ENCODE measurements at places on chromosomes 5 and 9.

- DNase-seq = no peak
Observed at GRCh38 chr5:17196697-17197096, 20.7 kb upstream of the BASP1 start.

DNA sequence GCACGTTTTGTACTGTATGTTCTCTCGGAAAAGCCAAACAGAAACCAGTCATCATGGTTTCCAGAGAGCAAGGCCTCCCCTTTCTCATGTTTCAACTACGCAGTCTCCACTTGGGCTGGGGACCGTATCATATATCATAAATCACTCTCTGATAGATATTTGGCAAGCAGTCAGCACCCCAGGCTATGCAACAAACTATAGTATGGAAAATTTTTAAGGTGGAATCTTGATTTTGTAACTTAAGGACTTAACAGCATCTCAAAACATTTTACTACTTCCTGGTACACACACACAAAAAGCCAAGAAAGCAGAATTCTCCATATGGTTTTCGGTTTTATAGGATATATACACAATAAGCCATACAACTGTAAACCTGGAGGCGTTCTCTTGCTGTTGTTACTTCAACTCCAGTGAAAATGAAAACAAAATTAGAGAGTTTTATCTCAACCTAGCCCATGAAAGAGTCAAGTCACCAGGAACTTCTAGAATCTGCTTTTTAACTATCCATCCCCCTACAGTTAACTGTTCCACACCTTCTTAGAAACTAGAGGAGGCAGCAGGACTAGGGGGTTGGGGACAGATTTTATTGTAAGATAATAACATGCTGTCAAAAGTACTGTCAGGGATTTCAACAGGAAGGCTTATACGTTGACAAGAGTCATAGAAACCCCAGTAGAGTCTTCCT is 283.4 kb downstream of the NFIB start:
- no peak for DNase-seq

GRCh38 chr9:122609804-122610203 is 4.7 kb upstream of the OR1Q1 start:
- no peak for DNase-seq

- DNase-seq = no peak
Observed at GRCh38 chr9:87644659-87645058, 81.3 kb upstream of the CTSL start.

DNA sequence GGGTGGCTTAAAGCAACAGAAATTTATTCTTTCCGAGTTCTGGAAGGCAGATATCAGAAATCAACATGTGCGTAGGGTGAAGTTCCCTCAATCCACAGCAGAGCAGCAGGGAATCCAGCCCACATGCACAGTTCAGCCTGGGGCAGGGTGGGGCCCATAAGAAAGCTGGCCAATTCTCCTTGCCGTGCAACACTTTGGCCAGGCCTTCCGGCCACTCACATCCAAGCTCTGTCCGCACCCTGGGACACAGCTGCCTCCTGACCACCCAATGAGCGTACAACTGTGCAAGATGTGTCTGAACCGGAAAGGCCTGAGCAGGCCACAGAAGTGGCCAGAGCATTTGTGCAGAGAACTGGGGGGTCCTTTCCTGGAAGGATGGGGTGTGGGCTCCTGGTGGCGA is 274.9 kb downstream of the GADD45G start:
- no peak for DNase-seq

GRCh38 chr9:132309056-132309455 is 45.7 kb downstream of the SETX start:
- DNase-seq = no peak

DNA sequence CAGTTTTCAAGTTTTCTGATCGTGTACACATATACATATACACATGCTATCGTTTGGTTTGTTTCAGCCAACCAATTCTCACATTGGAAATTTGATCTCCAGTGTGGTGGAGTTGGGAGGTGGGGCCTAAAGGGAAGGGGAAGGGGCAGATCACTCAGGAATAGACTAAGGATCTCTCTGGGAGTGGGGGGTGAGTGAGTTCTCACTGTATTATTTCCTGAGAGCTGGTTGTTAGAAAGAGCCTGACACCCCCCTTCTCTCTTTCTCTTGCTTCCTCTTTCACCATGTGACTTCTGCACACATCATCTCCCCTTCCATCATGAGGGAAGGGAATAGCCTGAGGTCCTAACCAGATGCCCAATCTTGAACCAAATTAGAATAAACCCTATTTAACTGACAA is 551.7 kb downstream of the MAT2B start:
- no peak for DNase-seq

- no peak for DNase-seq
Observed at GRCh38 chr9:93898026-93898425, 57.1 kb downstream of the BARX1 start.

- DNase-seq = no peak
Observed at GRCh38 chr5:153816870-153817269, 221.8 kb downstream of the FAM114A2 start.

DNA sequence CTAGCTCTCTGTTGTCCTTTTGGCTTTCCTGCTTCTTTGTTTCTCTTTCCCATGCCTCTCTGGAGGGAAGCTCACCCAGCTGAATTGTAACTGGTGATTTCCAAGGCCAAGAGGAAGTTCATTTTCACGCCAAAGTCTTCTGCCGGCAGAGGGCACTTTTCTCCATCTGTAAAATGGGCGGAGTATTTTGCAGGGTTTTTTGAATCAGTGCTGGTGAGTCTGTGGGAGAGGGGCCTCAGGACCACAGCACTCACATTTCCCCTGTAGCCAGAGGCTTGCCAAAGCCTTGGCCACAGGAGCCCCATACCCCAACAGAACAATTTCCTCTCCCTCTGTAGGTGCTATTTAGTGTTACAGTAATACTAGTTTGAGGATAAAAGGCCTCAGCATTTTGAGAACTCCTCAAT is 42.3 kb upstream of the MATR3 start:
- no peak for DNase-seq

DNA sequence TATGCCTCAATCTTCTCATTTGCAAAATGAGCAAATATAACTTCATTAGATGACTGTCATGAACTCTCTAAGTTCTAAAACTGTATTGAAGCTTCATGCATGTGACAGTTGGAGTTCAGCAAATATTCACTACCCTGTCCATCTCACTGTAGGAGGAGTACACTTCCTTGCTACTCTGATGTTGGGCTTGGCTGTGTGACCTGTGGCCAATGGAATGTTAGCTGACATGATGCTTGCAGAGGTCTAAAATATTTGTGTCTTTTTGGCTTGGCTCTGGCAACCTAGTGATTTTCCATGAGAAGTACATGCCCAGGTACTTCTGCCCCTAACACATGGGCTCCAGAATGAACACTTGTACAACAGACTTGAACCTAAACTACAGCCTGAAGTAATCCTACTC is 203.1 kb upstream of the ANKH start:
- DNase-seq = no peak

- DNase-seq = no peak
Observed at GRCh38 chr9:36401164-36401740, 1.2 kb upstream of the RNF38 start.

DNA sequence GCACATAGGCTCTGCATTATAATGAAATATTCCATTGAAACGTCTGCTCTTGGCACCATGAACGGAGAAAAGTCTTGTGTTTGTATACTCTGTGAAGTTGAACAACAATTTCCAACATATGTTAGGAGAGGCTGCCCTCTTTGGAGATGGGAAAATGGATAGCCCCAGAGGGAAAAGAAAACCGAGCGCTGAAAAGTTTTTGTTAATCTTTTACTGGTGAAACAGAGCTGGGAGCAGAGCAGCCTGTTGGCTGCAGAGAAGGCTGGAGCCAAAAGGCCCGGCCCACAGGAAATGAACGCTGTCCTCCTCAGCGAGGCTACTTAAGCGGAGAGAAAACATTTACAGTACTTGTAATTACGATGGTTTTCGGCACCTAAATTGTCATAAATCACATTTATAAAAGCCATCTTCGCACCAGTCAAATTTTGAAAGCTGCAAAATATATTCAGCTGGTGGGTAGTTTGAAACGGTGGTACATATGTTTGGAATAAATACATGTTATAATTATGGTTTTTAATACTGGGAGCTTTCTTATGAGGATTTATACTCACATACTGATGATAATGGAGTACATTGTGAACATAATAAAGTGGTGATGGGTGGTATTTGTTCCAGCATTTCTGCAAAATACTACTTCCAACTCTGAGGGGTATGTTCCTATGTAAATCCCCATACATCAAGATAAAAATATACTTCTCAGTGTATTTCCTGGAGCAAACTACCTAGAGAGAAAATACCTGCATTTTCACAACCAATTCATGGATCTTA is 129.6 kb upstream of the CNTLN start:
- no peak for DNase-seq

GRCh38 chr5:96615223-96615622 is 47.0 kb upstream of the CAST start:
- DNase-seq = no peak

- DNase-seq = no peak
Observed at GRCh38 chr9:114446036-114446435, 58.3 kb upstream of the AKNA start.

- no peak for DNase-seq
Observed at GRCh38 chr5:54738118-54738972, 220.8 kb downstream of the SNX18 start.

GRCh38 chr5:38420246-38420645 is 136.2 kb downstream of the LIFR start:
- no peak for DNase-seq

DNA sequence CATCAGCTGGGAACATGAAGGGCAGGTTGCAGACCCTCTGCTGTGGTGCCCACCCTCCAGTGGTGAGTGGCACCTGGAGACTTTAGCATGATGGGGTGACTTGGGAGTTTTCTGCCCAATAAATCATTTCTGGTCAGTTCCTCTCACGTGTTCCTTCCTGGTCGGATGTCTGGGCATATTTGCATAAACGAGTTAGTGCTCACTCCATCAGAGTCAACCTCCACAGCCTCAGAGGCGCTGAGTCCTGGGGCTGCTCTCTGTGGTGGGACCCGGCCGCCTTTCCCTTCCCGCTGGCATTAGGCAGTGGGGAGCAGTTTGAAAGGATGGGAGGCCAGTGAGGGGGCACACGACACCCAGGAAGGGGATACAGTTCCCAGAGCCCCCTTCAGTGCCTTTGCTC is 114.0 kb upstream of the FCN2 start:
- DNase-seq = no peak

DNA sequence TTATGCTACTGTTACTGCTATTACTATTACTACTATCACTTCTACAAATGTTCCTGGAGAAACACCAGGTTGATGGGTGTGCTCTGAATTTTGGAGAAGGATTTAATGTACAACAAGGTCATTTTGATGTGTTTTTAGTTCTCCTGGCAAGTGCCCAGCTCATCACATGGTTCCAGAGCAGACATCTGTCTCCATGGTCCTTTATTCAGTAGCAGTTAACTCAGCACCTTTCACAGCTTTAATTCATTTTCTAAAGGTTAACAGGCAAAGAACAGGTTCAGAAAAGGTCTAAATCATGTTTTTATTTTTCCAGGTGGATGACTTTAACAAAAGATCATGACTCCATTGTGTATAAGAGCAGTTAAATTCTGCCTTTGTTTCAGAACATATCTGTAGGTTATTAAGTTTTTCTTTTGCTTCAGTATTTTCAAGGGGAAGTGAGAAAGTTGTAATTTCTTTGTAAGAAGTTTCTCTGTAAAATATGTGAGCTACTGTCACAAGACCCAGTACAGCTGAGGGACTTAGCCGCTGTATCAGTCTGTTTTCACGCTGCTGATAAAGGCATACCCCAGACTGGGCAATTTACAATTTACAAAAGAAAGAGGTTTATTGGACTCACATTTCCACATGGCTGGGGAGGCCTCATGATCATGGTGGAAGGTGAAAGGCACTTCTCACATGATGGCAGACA is 41.9 kb downstream of the MTRR start:
- no peak for DNase-seq

GRCh38 chr9:135869909-135870308 is 37.4 kb downstream of the CAMSAP1 start:
- DNase-seq = no peak

GRCh38 chr9:33988219-33988890 is 60.3 kb downstream of the UBAP2 start:
- peak; percentile 1 for DNase-seq

- no peak for DNase-seq
Observed at GRCh38 chr5:57276353-57276752, 102.5 kb downstream of the GPBP1 start.

- DNase-seq = no peak
Observed at GRCh38 chr5:107457138-107457537, 213.6 kb downstream of the EFNA5 start.

DNA sequence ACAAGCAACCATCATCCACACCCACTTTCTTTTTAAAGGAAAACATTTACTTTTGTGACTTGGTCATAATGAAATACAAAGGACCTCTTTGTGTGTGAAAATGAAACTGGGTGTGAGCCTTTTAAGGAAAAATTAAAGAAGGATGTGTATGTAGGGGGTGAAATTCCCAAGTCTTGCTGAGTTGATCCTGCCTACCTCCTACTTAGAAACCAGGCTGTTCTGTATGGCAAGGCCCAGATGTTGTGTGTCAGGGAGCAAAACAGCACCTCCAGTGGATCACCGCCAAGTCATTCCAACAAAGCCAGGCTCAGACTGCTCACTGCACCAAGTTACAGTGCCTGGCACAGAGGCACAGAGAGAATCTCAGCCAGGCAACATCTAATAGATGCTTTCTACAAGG is 198.5 kb upstream of the FBN2 start:
- no peak for DNase-seq

GRCh38 chr5:137216976-137217598 is 282.0 kb downstream of the SPOCK1 start:
- no peak for DNase-seq

GRCh38 chr9:124754289-124754688 is 16.8 kb downstream of the NR6A1 start:
- DNase-seq = no peak

DNA sequence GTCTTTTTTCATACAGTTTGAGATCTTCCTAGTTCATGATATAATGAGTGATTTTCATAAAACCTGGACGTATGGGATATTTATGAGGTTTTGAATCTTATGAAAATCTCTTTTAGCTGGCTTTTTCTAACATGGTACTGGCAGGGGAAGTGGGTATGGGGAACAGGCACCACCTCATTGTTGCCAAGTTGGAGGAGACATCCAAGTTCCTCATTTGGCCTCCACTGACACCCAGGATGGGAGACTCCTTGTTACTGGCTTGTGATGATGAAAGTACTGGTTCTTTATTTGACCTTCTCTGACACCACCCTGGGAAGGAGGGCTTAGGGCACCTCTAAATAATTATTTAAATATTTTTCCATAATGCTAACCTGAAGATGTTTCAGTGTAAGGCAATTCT is 4.0 kb upstream of the TNPO1 start:
- DNase-seq = no peak

- DNase-seq = no peak
Observed at GRCh38 chr5:78221964-78222451, 72.5 kb downstream of the AP3B1 start.

- DNase-seq = no peak
Observed at GRCh38 chr5:57937501-57938173, 455.0 kb upstream of the ACTBL2 start.

GRCh38 chr5:65480306-65480865 is 1.3 kb downstream of the ADAMTS6 start:
- DNase-seq = peak; percentile 15

DNA sequence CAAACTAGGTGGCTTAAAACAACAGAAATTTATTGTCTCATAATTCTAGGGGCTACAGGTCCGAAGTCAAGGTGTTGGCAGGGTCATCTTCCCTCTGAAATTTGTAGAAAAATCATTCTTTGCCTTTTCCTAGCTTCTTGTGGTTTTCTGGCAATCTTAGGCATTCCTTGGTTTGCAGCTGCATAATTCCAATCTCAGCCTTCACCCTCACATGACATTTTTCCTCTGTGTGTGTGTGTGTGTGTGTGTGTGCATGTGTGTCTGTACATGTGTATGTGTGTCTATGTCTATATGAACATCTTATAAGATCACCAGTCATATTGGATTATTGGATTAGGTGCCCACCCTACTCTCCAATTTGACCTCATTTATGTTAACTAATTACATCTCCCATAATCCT is 330.6 kb downstream of the CHSY3 start:
- no peak for DNase-seq

All from stimulated activated CD8-positive, alpha-beta memory T cell treated with anti-CD3 and anti-CD28 coated beads, Interleukin-4, amount 100 ng/mL, for 24 hours (primary cell).